ENCODE measurements at places on chromosomes 6 and 20.

DNA sequence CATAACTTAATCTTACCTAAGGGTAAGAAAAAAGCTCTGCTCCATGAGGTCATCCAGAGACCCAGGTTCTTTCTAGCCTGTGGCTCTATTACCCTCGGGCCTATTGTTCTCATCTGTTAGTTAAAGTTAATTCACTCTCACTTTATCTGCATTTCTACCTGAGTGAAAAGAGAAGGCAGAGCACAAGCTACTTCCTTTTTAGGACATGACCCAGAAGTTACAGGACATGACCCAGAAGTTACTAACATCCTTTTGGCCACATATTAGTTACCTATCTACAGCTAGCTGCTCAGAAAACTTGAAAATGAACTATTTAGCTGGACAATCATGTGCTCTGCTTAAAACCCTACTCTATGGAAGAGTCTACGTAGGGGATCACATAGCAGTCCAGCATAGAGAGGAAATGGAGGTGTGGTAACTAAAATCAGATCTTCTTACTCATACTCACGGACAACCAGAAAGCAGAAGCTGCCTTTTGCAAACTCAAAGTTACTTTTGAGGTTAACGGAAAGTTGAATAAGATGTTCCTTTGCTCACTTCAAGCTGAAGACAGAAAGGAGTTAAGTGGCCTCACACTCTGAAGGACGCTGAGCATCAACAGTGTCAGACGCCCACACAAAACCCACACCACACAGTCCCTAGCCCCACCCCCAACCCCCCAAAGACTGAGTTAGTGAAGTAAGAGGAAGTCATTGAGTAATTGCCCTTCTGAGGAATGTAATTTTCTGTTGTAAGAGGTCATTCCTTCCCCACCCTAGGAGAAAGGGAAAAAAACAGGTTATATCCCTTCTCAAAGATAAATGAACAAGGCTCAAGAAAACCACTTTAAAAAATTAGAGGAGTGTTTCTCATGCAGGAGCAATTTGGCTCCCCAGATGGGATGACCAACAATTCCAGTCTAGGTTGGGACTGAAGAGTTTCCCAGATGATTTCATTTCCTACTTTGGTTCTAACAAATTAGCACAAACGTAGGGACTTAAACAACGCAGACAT, 45.9 kb upstream of the TAB2 start:
- DNase-seq = no peak

GRCh38 chr20:49560646-49561045, 7.3 kb downstream of the PTGIS start:
- no peak for DNase-seq

- no peak for DNase-seq
Observed at GRCh38 chr6:122268394-122268793, 131.1 kb upstream of the HSF2 start.

- peak; percentile 6 for DNase-seq
Observed at GRCh38 chr6:44192428-44193041, 24.2 kb upstream of the MYMX start.

DNA sequence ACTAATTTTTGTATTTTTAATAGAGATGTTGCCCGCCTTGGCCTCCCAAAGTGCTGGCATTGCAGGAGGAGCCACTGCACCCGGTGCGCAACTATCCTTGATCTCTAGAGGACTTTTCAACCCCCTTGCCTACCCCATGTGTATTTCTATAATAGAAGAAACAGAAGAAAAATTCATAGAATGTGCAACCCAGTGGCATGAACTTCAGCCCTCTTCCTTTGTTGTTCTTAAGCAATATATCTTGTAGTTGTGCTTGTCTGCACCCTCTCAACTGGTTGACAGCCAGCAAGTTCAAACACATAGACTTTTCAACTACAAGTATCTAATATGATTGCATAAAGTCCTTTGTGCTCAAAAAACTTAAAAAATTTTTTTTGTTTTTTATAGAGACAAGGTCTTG, 72.3 kb upstream of the NCOA3 start:
- DNase-seq = no peak

- DNase-seq = no peak
Observed at GRCh38 chr6:10268111-10268510, 146.8 kb downstream of the TFAP2A start.

- DNase-seq = no peak
Observed at GRCh38 chr6:110614586-110614985, 138.2 kb upstream of the SLC22A16 start.

Data from NCI-H1436 (cell line).